T-helper 17 cell (primary cell): ENCODE measurements at places on chromosomes 5 and 9. TPM values are rescaled to one million over a fixed set of nuclear protein-coding genes. Genes with fewer than 3 reads are reported as not detected.

The FBXW11 gene
- total RNA-seq, result 30.1 TPM

The GLDC gene
- not detected for total RNA-seq

The TMEFF1 gene
- not detected for total RNA-seq

The ZNF367 gene
- total RNA-seq, result 4.7 TPM

The PHF24 gene
- not detected for total RNA-seq

The F2RL2 gene
- total RNA-seq, result not detected

The SLC34A3 gene
- not detected for total RNA-seq

The SPINK13 gene
- not detected for total RNA-seq

GRCh38 chr5:146919304-146919703, 40.7 kb upstream of the PPP2R2B start:
- DNase-seq, result no peak

DNA sequence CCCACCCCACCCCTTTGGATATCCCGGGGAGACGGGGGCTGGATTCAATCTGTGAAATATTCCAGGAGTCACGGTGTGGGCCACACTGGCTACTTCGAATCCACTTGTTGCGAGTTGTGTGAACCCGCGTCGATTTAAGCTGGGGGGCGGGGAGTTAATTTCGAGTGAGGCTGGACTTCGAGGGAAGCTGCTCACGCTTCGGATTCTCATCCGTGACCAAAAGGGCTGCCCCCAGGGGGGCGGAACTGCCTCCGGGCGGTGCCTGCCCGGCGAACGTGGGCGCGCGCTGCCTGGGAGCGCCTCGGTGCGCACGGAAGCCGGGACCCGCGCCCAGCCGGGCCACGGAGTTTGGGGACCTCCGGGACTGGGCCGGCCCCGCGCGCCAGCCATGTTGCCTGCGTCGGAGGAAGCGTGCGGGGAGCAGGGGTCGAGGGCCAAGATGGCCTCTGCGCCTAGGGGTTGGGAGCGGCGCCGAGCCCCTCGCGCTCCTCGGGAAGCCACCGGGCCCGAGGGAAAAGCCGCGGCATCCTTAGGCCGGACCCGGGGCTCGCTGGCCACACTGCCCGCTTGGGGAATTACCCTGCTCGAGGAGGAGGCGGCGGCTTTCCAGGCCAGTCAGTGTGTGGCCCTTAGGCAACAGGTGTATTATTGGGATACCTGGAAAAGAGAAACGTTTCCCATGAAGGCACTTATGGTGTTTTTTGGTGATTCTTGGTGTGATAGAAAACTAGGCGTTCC, 975 bp downstream of the OCLN start:
- no peak for DNase-seq

- DNase-seq, result no peak
Observed at GRCh38 chr5:56734091-56734694, 81.2 kb upstream of the MAP3K1 start.

DNA sequence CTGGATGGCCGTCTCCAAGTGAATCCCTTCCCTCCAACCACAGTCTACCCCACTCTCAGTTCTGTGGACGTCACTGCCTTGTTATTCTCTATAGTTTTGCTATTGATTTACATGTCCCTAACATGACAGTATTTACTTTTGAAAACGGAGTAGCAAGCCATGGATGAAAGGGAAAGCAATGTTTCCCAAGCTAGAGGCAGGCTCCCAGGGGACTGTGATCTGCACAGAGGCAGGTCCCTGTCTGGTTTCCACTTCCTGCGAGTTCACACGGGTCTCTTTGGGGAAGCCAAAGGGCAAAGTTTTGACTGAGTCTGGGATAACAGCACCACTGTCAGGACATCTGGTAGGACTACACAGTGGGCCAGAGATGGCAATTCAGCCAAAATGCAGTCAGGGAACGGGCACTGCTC, 12.7 kb downstream of the C9orf153 start:
- no peak for DNase-seq

DNA sequence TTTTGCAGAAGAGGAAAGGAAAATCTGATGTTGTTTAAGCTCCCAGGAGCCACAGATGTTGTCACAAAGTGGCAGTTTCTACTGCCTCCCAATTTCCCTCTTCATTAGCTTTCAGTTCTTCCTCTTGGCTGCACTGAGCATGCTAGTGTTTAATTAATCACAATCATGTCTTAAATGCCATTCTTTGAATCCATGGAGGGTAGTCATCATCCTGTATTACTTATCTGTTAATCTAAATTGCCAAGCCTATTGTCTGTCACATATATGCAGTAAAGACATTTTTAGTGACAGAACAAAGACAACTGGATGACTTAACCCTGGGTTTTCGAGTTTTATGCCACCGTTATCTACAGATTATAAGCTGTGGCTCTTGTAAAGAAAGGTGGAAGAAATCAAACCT, 14.7 kb downstream of the KLHL9 start:
- no peak for DNase-seq

GRCh38 chr5:54889826-54890225, 95.6 kb downstream of the ESM1 start:
- no peak for DNase-seq

GRCh38 chr9:111944241-111944866, 47.7 kb downstream of the UGCG start:
- no peak for DNase-seq

- no peak for DNase-seq
Observed at GRCh38 chr5:109707531-109707930, 17.8 kb downstream of the MAN2A1 start.

- DNase-seq, result no peak
Observed at GRCh38 chr5:116763987-116764866, 189.6 kb upstream of the SEMA6A start.

DNA sequence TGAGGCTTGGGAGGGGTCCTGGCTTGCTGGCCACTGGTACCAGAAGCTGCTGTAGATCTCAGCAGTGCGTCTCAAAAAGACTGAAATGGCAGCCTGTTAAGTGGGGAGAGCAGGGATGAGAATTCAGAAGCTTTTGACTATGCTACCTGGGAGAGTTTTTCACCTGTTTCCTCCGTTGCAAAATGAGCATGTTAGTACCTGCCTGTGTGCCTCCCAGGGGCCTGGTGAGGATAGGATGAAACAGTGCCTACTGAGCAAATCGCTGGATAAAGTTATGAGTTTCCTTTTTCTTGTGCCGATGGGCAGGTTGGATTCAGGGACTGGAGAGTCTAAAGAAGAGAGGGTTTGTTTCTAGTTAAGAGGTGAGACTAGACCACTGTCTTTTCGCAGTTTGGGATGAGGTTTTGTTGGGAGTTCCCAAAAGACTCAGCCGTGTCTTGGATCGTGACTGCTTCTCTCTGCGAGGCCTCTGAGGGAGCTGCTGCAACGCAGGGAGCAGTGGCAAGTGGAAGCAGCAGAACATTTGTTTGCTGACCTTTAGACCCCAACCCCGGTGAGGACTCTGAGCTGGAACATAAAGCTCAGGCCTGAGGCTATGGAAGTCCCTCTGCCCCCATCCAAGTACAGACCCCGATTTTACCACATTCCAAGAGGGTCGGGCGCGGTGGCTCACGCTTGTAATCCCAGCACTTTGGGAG, 1.4 kb downstream of the RALGPS1 start:
- no peak for DNase-seq

DNA sequence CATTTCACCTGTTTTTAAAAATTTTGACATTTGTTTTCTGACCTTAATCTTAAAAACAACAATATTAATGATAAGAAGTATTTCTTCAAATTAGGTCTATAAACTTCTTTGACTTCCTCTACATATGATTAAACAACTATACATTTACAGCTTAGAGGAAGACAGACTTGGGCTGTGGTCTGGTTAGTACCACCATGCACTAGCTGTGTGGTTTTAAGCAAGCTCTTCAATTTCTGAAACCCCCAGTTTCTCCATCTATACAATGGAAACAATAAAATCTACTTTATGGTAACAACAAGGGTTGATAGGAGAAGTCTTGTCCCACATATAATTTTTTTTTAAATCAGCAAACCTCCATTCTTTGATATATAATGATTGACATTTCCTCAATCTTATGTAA, 15.7 kb downstream of the ANKDD1B start:
- no peak for DNase-seq

- DNase-seq, result no peak
Observed at GRCh38 chr9:94655739-94656138, 16.4 kb upstream of the FBP1 start.

DNA sequence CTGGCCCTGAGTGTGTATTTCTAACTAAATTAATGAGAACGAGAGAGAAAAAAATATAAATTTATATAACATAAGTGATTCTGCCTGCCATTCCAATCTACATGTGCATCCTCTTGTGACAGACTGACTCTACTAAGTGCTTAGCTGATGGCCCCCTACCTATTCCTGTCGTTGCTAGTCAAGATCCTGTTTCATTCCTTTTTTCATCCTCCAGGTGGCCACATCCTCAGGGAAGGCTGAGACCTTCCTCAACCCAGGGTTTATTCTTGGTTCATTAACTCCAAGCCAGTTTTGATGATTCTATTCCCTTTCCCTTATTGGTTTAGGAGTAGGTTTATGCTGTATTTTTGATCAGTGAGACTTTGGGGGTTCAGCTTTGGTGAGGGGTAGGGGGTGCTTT, 201.3 kb downstream of the C9orf152 start:
- no peak for DNase-seq

- DNase-seq, result no peak
Observed at GRCh38 chr5:14237317-14238086, 94.4 kb downstream of the TRIO start.

DNA sequence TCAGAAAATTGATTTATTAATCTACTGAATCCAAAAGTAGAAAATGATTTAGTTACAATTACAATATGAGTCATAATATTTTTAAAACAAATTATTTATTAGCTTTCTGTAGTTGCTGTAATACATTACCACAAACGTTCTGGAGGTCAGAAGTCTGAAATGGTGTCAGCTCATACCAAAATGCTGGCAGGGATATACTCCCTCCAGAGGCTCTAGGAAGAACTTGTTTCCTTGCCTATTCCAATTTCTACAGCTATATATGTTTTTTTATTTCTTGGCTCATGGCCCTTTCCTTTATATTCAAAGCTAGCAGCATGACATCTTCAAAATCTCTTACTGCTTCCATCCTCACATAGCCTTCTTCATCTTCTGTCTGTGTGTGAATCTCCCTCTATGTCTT, 667.9 kb upstream of the ITGA1 start:
- no peak for DNase-seq

DNA sequence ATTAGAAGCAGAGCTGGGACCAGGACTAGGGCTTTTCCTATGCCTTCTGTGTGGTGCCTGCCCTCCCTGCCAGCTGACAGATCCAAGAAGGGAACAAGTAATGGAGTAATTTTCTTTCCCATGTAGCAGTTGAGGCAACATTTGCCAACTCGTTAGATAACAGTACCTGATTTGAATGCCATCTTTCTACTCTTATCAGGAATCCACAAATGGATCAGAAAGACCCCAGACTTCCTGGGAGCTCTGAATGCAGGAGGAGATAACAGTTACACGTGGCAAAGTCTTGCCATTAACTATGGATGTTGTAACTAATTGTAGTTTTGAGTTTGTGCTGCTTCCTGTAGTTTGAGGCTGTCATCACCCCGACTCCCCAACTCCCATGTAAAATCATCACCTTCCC, 39.2 kb downstream of the RCL1 start:
- no peak for DNase-seq

GRCh38 chr5:59856358-59856757, 37.2 kb downstream of the PDE4D start:
- DNase-seq, result no peak

GRCh38 chr5:52709167-52709925, 78.4 kb upstream of the ITGA1 start:
- no peak for DNase-seq

DNA sequence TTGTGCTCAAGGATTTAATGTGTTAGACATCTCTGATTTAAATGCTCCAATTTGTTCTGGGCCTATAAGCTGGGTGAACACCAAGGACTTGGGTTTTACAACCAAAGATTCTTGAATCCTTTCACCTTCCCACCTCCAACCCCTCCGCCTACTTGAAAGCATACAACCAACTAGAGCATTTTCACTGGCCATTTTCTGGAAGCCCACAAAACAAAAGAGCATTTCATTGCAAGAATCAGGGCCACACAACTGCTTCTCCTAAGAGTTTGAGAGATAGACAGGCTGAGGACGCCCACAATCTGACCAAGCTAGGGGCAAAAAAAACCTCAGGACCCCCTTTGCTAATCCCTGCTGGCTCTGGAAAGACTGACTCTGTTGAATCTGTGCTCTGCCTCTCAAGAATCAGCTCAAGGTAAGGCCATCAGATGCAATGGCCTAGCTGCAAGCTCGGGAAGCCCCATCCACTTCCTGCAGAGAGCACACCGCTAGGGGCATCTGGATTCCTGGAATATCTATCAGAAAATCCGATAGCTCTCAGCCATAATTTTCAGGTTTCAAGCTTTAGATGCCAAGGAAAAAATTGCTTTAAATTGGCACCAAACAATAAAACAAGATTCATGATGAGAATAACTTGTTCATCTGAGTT, 57.7 kb downstream of the RETREG1 start:
- no peak for DNase-seq

DNA sequence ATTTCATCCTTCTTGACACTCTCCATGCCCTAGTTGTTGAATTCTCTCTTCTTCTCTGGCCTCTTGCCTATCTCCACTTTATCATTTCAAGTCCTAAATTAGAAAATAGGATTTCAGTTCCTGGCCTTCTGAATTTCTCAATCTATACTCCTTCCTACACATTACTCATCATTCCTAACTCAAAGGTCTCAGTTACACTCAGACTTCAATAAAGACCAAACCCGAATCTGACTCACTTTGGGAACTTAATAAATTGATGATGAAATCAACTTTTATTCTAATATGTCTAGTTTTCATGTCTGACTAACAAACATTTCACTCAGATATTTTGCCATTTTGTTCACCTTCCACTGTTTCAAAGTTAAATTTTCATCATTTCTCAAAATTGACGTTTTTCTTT, 113.6 kb upstream of the TSLP start:
- DNase-seq, result no peak

DNA sequence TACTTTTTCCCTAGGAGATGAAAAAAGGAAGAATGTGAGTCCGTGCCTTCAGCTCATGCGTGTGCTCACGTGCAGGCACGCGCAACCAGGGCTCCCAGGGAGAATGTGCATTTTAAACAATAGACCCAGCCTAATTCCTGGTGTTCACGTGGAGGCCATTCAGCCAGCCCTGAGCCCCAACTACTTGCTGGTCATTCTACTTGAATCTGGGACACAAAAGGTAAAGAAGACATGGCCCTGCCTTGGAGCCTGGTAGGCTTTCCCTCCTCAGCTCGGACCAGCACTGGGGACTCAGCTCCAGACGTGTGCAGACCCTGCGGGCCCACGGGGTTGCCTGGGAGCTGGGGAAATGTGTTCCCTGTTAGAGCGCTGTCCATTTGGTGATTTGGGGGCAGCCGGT, 125.5 kb downstream of the MVB12B start:
- no peak for DNase-seq

GRCh38 chr5:140596321-140596741, 31.7 kb downstream of the SLC35A4 start:
- no peak for DNase-seq

GRCh38 chr9:93122721-93123221, 11.3 kb downstream of the NINJ1 start:
- DNase-seq, result peak; percentile 7

GRCh38 chr5:103211576-103212561, 46.7 kb upstream of the MACIR start:
- no peak for DNase-seq

- DNase-seq, result peak; percentile 29
Observed at GRCh38 chr9:7976167-7976755, 176.7 kb upstream of the DMAC1 start.
